ENCODE measurements at places on chromosomes 16 and 17. TPM values are rescaled to one million over a fixed set of nuclear protein-coding genes. Genes with fewer than 3 reads are reported as not detected.

DNA sequence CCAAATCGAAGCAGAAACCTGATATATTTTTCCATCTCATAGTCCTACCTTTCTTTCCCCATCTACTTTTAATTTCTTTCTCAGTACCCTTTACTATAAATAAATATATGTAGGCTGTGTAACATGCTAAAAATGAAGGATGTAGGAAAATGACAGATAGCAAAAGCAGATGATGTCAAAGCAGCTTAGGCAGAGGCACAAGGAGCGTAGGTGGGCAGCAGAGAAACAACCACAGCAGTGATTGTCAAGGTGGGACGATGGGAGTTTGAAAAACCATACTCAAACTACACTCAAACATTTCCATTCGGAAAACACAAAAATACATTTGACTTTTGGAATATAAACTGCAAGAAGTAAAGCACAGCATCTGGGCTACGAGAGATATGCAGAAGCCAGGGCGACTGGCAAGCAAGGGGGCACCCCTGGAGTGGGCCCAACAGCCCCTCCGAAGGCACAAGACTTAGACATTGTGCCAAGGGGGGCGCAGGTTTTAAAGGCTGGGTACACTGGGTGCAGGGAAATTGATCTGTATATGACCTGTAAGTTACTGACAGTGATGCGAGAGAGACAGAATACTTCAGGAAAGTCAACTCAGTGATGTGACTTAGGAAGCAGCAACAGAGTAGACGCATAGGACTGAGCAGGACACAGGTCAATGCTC, 31.1 kb downstream of the SNN start:
- DNase-seq, result no peak

DNA sequence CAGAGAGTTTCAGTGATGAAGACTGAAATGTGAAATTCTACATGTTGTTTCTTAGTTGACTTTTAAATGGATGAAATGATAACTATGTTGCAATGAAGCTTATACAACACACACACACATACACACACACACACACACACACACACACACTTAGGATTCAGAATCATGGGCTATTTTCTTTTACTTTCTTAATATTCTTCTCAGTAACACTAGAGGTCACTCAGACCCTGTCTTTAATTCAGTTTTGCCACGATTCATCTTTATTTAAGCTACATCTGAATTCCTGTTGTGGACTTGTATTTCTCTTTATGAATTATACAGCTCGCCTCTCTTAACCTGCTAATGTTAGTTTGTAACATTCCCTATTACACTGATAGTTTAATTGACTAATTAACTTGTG, 109.6 kb upstream of the GOT2 start:
- no peak for DNase-seq

- DNase-seq, result no peak
These were observed 5.1 kb downstream of the CFAP119 start for GRCh38 chr16:30756781-30757100.

- peak; percentile 40 for DNase-seq
These were observed 76.2 kb upstream of the KSR1 start for GRCh38 chr17:27379888-27380533.

DNA sequence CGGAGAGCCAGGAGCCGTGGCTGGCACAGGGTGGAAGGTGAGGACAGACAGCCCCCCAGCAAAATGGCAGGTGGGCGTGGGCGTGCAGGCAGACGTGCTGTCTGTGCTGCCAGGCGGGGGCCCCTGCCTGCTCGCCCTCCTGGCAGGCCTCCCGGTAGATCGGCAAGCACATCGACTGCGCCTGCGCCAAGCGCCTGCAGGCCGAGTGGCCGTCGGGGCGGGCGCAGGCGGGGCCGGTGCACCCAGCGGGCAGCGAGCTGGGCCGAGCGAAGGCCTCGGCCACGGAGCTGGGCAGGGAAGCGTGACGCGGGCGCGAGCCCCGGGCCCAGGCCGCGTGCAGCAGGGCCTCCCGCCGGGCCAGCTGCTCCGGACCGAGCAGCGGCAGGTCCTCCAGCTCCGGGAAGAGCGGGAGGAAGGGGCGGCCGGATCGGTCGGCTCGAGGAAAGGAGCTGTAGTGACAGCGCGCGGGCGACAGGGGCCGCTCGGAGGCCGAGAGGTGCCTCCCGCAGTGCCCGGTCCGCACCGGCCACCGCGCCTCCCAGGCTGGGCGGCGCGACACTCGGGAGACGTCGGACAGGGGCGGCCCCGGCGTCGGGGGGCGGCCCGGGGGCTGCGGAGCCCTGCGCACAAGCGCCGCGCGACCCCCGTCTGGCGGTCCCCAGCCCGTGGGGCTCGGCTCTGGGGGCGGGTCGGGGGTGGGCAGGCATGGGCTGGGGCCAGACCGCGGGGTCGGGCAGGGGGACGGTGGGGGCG, 16.9 kb downstream of the GRIN2C start:
- DNase-seq, result no peak

The KRTAP9-4 gene
- not detected for total RNA-seq

The HS3ST4 gene
- 0.20 TPM for total RNA-seq

- no peak for DNase-seq
These were observed 107.1 kb downstream of the SNX29 start for GRCh38 chr16:12083631-12084030.

- DNase-seq, result no peak
These were observed 265.4 kb upstream of the FOXF1 start for GRCh38 chr16:86244936-86245335.

The TM4SF5 gene
- not detected for total RNA-seq

DNA sequence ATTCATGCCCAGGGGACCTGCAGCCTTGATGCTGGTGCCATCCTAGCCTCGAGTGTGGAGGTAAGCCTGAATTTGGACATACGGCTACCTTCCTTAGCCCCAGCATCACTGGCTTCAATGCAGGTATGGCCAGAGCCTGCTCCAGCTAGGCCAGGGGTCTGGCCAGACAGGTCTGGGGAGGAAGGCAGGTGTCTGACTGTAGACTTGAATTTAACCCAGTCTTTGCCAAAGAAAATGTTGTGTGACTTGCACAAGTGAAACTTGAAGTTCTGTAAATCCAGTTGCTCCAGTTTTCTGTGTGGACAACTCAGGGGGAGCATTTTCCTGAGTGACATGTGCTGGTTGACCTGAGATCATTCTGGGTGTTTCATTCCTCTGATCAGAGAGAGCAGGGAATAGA, 32.8 kb downstream of the TMEM238L start:
- no peak for DNase-seq

- DNase-seq, result no peak
These were observed 61.3 kb downstream of the NKD1 start for GRCh38 chr16:50609471-50609870.

The KRT24 gene
- not detected for total RNA-seq

DNA sequence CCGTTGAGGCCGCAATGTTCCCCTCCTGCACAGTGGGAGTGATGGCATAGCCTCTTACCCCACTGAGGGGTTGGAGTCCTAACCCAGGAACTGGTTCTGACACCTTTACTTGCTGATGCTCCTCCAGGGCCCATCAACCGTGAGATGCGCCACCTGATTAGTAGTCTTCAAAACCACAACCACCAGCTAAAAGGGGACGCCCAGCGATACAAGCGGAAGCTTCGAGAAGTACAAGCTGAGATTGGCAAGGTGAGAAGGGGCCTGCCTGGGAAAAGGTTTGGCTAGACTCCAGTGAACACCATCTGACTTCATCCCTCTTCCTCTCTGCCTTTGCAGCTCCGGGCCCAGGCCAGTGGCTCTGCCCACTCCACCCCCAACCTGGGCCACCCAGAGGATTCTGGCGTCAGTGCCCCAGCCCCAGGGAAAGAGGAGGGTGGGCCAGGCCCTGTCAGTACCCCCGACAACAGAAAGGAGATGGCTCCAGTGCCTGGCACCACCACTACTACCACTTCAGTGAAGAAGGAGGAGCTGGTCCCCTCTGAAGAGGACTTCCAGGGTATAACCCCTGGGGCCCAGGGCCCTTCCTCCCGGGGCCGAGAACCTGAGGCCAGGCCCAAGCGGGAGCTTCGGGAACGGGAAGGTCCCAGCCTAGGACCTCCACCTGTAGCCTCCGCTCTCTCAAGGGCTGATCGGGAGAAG, 5.8 kb downstream of the RNF40 start:
- DNase-seq, result no peak

- DNase-seq, result no peak
These were observed 3.9 kb downstream of the PAQR4 start for GRCh38 chr16:2973093-2973492.

- no peak for DNase-seq
These were observed 32.8 kb downstream of the BEAN1 start for GRCh38 chr16:66459878-66460277.

GRCh38 chr16:25108054-25108453, 3.5 kb upstream of the LCMT1 start:
- no peak for DNase-seq

The FAM117A gene
- total RNA-seq, result 12.9 TPM

DNA sequence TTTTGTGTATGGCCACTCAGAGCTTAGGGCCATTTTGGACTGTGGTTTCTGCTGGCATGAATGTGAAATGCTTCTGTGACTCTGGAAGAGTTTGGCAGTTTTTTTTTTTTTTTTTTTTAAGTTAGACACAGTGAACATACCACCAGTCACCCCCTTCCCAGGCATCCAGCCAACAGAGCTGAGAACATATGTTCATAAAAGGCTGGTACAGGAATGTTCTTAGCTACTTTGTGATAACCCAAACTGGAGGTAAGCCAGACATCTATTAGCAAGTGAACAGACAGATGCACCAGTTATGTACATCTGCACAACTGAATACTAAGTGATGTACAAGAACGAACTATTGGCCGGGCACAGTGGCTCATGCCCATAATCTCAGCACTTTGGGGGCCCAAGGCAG, 92.7 kb downstream of the ABCC1 start:
- DNase-seq, result no peak

The SCNN1G gene
- not detected for total RNA-seq

- no peak for DNase-seq
These were observed 18.5 kb downstream of the ANKRD40 start for GRCh38 chr17:50689251-50689650.

DNA sequence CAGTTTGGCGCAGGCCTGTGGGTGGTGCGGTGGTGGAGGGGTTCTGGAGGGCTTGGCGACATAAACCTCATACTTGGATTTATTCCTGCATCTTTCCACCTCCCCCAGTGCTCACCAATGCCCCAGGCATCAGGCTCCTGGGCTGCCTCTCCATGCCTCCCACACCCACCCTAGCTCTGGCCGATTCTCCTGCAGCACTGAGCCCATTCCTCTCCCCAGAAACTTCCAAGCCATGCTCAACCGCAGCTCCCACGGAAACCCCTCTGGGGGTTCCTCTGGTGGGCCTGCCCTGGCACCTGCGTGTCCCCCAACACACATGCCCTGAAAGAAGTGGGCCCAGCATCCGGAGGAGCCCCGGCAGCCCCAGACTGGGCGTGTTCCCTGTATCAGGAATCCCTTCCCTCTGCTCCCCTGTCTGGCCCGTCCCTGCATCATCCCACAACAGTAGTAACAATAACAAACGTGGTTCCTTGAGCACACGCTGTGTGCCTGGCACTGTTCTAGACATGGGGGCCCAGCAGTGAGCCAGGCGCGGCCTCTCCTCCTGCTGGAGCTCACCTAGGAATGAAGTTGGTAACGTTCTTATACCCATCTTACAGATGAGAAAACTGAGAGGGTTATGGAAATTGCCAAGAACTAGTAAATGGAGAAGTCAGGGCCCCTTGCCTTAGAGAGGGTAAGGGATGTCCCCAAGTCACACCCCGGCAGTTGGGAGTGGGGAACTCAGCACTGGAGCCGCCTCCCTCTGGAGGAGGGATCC, 2.3 kb downstream of the PRSS21 start:
- no peak for DNase-seq

DNA sequence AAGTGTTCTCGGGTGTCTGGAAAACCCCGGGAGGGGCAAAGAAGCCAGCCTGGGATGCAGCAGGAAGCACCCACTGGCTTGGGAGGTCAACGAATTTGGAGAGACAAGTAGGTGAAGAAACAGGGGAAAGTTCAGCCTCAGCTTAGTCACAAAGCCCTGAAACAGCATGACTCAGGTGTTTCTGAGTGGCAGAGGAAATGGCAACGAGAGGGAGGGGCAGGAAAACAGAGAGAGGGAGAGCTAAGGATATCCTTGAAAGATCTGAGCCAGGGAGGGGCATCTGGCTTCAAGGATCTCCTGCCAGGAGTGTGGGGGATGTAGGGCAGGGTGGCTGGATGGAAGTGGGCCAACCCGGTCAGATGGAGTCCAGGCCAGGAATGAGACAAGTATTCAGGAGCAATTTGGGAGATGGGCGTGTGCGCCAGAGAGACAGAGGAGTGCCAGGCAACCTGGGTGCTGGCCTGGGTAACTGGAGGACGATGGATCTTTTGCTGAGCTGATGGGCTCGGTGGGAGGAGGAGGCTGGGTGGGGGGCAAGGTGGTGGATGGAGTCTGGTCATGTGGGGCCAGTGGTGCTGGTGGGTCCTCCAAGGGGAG, 27.2 kb downstream of the ABCC3 start:
- DNase-seq, result no peak

- peak; percentile 59 for DNase-seq
These were observed at the start of gene DDX19B for GRCh38 chr16:70298988-70299938. Gene DDX19B (plus strand): TSS chr16:70299186. CDS start chr16:70299298, 112 bp downstream.

GRCh38 chr17:43599835-43600234, 53.7 kb upstream of the ETV4 start:
- no peak for DNase-seq

DNA sequence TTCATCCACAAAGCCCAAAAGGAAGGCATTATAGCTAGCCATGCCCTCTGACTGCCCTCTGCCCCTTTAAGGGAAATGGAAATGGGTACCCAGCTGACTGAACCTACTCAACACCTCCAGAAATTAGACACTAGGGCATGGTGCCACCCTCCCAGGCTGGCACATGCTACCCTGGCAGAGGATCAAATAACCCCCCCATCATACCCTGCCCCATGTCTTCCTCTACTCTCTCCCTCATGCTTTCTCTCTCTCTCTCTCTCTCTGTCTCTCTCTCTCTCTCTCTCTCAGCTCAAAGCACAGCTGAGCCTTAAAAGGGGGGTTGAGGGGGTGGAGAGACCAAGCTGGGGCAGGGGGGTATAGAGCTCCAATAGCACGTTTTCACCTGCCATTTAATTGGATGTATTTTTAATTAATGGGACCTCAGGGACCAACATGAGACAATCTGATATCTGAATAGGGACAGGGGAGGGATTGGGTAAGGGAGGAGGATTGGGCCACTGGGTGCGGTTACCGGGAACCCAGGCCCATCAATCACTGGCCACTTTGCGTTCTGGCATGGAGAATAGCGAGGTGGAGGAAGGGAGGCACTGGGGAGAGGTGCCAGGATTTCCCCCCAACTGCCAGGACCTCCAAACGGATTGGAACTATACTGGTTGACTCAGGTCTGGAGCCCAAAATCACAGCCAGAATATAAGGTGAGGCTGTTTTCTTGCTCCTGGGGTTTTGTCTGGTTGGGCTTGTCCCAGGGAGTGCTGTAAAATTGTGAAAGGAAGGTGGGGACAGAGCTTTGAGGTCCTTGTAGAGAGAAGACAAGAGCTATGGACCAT, 57.8 kb downstream of the NEUROD2 start:
- DNase-seq, result no peak

GRCh38 chr17:65005858-65006257, 50.7 kb downstream of the GNA13 start:
- no peak for DNase-seq

The TEX19 gene
- not detected for total RNA-seq

GRCh38 chr17:5044630-5045029, 9.4 kb upstream of the SLC52A1 start:
- DNase-seq, result no peak

The TPSD1 gene
- not detected for total RNA-seq

The COIL gene
- total RNA-seq, result 9.6 TPM

- DNase-seq, result no peak
These were observed 3.0 kb upstream of the SLC6A4 start for GRCh38 chr17:30238387-30239088.

The SEPTIN1 gene
- total RNA-seq, result 1.4 TPM

Measured in tibial nerve (tissue), 4 donors.